ENCODE measurements at places on chromosomes 2 and 18.

DNA sequence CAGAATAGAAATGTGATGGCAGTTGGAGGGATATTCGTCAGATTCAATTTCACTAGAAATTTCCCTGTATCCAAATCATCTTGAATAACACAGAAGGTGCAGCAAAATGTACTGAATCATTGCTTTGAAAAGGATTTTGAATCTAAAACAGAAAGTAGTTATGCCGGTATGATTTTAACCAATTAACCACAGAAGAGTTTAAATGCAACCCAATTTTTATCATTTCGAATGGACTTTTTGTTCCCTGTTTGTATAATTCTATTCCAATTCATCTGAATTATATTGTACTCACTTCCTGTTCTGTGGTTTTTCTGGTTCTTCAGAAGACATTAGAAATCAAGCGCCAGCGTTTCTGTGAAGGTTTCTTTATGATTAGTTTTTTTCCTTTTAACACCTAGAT, 190.4 kb downstream of the MYO3B start:
- DNase-seq = no peak

- no peak for DNase-seq
Observed at GRCh38 chr2:1907291-1907690, 163.0 kb upstream of the PXDN start.

DNA sequence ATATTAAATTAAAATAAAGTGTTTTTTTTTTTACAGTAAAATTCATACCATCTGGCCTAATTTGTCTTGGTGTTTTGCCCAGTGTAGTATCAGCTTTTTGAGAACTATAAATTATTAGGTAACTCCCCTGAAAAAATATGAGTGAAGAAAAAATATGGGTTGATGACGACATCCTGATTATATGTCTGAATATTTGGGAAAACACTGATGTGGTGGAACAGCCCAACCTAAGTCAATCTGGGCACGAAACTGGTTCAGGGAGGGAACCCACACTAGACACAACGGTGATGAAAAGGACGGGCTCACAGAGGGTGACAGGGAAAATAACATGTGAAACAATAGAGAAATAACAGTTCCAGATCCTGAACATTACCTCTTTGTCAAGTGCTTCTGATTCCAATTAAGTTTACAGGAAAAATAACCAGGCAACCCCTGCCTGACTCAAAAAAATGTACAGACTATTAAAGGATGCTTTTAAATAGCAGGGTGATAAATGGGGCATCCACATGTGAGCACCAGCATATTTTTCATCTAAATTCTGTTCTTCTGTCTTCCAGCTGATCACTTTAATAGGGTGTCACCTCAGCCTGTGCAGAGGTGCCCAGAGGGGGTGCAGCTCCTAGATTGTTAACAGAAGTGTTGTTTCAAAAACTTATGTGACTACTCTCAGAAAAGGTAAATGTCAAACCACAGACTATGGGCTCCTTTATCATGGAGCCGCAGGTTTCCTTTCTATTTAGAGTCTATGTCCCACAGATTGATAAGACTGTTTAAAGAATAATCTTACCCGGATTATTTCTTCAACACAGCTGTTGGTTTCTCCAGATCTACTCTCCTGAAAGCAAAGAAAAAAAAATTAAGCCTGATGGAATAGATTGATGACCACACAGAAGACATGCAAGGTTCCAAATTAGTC, 305.4 kb downstream of the AFF3 start:
- no peak for DNase-seq

DNA sequence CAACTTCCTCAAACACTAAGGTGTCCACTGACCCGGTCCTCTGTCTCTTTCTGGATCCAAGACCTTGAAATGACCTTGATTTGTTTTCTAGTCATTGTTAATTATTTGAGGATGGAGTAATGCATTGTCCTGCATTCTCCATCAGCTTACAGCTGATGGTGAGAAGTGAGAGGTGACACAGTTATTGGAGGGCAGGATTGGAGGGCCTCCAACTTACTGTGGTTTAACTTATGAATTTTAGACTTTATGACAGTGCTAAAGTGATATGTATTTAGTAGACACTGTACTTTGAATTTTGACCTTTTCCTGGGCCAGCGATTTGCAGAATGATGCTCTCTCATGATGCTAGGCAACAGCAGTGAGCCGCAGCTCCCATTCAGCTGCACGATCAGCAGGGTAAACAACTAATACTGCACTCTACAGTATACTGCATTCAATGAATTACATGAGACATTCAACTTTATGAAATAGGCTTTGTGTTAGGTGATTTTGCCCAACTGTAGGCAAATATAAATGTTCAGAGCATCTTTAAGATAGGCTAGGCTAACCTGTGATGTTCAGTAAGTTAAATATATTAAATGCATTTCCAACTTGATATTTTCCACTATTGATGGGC, 200.0 kb upstream of the MEX3C start:
- DNase-seq = no peak

DNA sequence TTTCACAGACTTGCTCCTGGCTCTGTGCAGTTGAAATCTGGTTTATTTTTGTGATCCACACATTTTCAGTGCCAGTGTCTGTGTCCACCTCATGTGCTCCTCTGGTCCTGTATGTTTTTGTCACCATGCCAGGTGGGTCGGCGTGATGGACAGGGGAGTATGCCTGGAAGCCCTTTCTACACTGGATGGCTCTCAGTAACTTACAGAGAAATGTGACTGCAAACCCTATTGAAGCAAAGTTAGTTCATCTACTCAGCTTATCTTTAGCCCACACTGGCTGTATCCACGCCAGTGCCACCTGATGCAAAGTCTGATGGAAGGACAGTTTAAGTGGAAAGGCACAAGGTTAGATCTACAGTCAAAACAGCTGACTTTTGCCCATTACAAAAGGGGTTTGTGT, 4.3 kb downstream of the IMPA2 start:
- no peak for DNase-seq

DNA sequence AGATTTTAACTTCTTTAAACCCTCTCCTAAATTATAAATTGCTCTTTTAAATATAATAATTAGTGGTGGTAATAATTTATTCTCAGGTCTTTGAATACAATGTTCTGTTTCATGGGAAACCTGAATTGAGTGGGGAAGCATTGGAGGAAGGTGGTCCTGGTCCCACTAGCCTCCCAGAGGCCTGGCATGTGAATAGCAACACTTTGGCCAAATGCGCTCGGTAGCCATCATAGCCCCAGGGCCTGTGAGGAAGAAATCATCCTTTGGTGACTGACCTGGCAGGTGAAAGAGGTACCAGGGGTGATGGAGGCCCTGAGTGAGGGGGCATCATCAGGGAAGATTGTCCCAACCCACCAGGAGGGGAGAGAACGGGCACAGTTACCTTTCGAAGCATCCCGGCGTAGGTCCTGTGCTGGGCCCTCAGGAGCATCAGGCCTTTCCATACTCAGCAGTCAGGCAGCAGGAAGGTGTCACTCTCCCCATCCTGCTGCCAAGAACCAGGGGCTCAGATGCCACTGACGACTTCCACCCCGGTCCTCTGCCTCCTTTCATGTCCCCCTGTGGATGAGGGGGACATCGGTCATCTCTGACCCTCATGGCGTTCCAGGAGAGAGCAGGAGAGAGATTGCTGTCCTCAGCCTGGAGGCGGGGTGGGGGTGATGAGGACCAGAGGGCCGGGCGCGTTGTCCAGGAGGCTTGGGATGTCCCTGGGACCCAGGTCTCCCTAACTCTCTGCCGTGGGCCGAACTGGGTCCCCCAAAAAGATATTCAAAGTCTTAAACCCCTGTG, 78.6 kb upstream of the HPCAL1 start:
- DNase-seq = no peak

DNA sequence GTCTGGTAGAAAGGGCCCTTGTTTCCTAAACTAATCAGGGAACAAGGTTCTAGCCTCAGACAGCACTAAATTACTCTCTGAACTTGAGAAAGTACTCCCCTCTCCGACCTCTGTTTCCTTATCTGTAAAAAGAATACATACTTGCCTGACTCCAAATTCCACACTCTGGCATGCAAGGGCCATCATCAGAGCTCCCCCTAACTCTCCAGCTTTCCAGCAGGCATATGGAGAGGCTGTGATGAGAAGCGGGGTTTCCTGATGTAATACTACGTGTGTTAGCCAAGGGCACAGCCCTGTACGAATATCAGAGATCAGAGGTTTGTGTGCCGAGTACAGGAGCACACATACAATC, 1.8 kb upstream of the EVA1A start:
- DNase-seq = no peak

GRCh38 chr2:195830968-195831950, 174.2 kb downstream of the SLC39A10 start:
- DNase-seq = no peak

DNA sequence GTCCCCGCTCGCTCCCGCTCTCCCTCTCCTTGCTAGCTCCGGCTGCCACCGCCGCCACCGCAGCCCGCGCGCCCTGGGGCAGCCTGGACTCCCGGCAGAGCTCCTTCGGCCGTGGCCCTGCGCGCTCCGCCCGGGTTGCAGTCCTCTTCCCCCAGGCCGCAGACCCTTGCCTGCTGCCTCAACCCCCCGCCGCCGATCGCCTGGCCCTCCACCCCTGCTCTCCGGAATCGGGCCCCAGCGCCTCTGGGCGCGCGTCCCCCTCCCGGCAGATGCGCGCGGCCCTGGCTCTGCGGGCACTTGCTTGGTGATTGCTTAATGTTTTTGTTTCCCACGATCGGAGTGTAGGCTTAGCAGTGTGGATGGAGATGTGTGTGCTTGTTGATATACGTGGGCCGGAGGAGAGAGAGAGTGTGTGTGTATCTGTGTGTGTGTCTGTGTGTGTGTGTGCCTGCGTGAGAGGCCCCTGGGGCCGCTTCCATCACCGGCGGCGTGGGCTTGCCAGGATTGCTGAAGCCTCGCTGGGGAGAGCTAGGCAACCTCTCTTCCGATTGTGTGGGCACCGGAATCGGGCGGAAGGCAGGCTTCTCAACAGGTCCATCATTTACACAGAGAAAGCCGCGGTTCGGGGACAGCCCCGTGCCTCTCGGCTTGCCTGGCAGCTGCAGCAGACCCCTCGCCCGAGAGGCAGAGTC, 877 bp downstream of the INHBB start:
- no peak for DNase-seq

- DNase-seq = no peak
Observed at GRCh38 chr2:182826064-182826463, 40.4 kb downstream of the FRZB start.

DNA sequence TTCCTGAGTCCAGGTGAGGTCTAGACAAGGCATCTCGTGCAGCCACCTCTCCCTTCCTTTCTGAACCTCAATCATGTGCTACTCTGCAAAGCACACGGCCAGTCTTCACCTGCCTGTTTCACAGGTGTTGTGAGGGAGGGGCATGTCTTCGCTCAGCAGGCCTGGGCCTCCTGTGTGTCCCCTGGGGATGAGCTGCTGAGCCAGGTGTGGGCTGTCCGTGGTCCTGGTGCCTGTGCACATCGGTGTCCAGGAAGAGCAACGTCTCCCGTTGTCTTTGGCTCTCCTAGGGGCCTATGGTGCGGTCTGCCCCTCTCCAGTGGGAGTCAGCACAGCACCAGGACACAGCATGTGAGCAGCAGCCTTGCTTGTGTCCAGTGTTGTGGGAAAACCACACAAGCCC, 16.7 kb downstream of the ARHGEF4 start:
- DNase-seq = no peak

DNA sequence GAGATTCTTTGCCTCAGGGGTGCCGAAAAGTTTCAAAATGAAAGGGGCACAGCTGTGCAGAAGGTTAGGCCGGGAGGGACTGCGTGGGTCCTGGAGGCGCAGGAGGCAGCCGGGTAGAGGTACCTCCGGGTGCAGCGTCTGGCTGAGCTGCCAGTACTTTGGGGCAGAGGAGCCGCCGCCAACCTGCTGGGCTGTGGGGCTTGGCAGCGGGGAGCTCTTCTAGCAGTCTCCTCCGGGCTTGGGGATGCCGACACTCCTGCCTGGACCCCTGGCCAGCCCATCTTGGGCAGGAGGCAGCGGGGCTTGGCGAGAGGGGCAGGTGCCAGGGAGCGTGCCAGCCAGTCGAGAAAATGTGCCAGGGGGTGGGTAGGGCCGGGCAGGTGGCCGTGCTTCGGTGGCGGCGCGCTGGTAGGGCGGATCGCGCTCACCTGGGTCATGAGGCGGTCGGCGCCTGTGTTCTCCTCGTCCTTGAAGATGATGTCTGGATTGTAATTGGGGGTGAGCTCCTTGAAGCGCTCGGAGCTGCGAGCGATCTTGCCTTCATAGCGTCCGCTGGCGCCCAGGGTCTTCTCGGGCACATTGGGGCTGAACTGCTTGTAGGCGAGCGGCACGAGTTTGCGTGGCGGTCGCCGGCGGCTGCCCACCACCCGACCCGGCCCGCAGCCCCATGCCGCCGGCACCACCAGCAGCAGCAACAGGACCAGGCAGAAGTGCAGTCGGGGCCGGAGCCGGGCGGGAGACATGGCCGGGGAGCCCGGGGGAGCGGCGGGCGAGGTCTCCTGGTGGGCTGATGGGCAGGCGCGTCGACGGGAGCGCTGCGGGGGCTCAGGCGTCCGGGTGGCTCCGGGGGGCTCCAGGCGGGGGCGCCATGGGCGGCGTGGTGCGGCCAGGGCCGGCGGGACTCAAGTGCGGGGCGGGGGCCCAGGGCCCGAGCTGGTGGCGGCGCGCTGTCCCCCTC, 717 bp downstream of the IHH start:
- DNase-seq = no peak

DNA sequence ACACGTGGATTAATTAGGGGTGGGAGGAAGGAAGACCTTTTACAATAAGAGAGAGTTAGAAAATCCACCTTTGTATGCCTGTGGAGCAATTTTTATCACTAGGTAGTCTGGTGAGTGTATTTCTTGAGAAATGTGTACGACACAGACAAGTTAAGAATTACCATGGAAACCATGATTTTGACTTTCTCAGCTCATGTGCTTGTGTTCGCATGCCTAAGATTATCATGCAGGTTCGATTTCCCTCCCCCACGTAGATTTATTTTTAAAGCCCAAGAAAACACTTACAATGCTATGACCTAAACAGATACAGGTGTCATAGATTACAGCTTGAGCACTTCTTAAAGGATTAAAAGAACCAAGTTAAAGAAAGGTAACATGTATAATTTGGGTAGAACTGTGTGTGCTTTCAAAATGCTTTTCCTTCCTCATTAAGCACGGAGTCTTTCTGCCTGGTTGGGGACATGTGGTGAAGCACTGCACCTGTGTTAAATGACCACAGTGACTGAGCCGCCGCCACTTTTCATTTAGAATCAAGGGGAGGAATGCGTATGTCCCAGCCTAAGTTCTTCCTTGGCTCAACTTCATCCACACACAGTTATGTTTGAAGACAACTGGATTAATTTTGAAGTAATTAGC, 16.6 kb downstream of the SERTAD2 start:
- no peak for DNase-seq

- no peak for DNase-seq
Observed at GRCh38 chr2:232891621-232892071, 21.6 kb downstream of the SNORC start.

DNA sequence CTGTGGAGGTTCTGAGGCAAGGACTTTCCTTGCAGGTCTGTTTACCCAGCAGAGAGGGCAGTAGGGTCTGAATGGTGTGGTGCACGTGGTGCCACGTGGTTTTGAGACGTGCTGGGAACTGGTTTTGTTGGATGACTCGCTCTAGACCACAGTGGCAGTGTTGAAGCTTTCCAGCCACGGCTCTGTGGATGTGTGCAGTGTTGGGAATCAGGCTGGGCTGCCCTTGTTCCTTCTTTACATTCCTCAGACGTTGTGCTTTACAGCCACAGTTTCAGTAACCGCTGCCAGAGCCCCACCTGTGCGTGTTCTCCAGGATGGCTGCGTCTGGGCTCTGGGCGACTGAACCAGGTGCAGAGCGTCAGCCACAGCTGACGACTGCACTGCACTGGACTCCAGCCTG, 8.2 kb downstream of the CTDP1 start:
- DNase-seq = no peak
